ENCODE measurements at places on chromosomes 12 and 14.

DNA sequence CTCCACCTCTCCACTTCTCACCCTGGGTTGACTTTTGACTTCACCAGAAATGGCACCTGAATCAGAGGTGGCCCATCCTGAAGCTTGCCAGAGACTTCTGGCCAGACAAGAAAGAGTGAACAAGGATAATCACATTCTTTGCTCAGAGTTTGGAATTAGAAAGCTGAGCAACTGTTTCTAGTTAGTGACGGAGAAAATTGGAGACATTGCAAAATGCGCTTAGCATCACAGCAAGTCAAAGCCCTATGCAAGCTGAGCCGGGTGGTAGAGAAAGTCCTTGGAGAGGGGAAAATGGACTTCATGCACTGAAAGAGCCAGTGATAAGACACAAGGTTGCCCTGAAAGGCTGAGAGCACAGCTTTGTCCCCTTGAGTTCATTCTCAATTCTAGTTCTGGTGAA, 161.8 kb downstream of the PAH start:
- no peak for DNase-seq

GRCh38 chr12:75561921-75562320, 50.5 kb upstream of the KRR1 start:
- no peak for DNase-seq

DNA sequence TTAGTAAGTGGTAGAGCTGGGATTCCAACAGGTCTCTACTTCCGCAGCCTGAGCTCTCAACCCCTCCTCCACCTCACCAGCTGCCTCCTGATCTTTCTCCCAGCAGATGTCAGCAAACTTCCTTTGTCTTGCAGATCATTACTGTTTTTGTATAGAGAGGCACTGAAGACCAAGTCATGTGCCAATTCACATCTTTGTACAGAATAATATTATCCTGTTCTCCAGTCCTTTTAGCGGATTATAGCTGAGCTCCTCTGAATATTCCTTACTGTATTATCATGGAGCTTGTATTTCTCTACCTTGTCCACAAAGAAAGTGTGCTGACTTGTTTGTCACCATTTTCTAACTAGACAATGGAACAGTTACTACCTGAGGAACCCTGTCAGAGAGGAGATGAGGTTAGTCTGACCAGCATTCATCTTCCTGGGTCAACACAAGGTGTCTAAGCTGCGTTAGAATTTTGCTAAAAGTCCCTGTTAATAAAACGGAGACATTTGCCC, 142.3 kb upstream of the ARHGAP5 start:
- DNase-seq: peak; percentile 71

- no peak for DNase-seq
These were observed 125.9 kb downstream of the ACSS3 start for GRCh38 chr12:81203671-81204204.

DNA sequence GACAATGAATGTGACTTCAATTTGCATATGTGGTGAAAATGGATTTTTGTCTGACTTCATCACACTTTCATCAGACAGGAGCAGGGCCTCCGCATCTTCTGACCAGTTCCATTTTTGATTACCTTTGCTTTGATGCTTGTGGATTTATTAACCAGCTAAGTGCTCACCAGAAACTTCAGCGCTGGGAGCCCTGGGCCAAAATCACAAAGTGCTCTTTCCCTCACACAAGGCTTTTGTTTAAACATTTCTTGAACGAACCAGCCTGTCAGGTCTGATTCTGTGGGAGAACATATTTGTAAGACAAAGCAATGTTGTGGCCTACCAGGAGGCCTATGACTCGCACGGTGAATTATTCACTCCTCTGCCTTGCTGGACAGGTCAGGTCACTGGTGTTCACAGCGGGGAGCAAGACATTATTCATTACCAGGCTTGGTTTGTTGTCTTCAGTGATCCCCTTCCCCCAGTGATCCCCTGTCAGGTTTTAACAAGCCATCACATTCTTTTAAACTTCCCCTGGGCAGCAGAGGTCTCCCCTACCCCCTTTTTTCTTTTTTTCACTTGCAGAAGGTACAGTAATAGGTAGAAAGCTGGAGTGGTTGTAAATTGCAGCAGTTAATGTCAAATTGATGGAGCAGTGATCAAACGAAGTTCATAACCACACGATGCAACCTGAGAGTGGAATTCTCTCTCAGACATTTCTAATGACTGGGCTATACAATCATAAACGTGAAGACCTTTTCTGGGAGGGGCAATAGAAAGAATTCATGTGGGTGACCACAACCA, 167.5 kb upstream of the PRICKLE1 start:
- DNase-seq: peak; percentile 94

DNA sequence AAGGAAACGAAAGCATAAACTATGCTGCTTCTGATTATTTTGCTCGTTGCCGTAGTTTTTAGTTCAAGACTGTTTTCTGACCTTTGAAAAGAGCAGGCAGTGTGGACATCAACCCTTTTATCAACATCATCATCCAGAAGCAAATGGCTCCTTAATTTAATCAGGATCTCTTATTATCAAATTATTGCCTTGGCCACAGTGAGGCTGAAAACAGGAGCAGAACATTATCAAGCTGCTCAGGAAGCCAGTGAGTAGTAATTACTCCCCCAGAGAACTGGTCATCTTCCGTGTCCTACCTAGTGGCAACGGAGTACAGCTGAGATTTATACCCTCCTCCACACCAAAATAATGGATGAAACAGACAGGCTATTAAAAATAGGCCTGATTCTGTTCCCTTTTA, 2.2 kb upstream of the DIABLO start:
- DNase-seq: no peak

DNA sequence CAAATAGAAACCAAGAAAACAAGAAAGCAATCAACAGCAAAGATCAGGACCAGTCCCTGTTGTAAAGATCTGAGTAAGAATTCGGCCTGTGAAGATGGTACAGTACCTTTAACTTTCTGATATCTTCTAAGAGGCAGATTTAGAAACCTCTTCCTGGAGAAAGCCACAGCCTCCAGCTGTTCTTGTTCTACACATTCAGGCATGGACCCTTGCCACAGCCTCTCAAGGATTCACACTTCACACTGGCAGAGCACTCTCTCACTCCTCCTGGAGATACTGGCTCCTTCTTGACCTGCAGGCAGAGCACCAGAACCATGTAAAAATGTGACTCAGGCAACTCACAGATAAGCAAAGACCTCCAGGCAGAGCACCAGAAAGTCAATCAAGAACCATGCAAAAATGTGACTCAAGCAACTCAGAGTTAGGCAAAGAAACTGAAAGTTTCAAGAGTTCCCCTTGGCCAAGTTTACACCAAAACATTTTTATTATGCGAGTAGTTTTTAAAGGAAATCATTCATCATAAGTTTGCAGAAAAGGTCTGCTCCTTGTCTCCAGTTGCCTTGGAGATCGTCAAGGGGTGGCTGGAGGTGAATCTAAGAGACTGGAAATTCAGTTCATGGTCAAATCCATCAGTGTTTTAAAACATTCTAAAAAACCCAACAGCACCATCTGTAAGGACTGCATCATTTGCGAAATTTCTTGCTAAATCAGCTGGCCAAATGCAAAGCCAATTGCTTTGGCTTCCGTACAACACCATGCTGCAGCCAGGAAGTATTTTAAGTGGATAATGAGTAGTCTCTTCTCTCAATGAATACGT, 119.3 kb upstream of the MDM1 start:
- DNase-seq: peak; percentile 63

Data from cardiac fibroblast (primary cell).